ENCODE measurements at places on chromosomes 12 and 14. TPM values are rescaled to one million over a fixed set of nuclear protein-coding genes. Genes with fewer than 3 reads are reported as not detected.

Gene SIX4
- total RNA-seq: 5.3 TPM

Gene SHMT2
- 287 TPM for total RNA-seq

Gene HAL
- total RNA-seq: 0.09 TPM

Gene KLHDC2
- 76.0 TPM for total RNA-seq

Gene ADAMTS20
- total RNA-seq: 0.14 TPM

Gene MSI1
- not detected for total RNA-seq

Gene IL31
- total RNA-seq: not detected

Gene CD163
- not detected for total RNA-seq
